ENCODE measurements at places on chromosomes 2 and 18. TPM values are rescaled to one million over a fixed set of nuclear protein-coding genes. Genes with fewer than 3 reads are reported as not detected.

GRCh38 chr2:29130295-29130694 lies 15.1 kb downstream of the CLIP4 start:
- DNase-seq: peak; percentile 86

DNA sequence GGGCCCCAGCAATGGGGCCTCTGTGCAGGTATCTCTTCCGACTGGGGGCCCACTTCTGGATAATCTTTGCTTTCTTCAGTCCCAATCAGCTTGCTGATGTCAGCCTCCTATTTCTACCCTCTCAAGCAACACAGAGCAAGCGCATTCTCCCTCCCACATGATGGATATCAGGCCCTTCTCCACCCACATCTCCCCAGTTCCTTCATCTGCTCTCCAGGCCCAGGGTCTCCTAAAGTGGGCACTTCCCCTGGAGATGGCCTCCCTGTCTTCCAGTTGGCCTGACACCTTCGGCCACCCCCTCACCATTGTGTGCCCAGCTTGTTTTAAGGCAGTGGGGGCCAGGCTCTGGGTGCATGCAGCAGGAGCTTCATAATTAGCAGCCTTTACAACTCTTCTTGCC lies 96.6 kb upstream of the MCFD2 start:
- DNase-seq: no peak

DNA sequence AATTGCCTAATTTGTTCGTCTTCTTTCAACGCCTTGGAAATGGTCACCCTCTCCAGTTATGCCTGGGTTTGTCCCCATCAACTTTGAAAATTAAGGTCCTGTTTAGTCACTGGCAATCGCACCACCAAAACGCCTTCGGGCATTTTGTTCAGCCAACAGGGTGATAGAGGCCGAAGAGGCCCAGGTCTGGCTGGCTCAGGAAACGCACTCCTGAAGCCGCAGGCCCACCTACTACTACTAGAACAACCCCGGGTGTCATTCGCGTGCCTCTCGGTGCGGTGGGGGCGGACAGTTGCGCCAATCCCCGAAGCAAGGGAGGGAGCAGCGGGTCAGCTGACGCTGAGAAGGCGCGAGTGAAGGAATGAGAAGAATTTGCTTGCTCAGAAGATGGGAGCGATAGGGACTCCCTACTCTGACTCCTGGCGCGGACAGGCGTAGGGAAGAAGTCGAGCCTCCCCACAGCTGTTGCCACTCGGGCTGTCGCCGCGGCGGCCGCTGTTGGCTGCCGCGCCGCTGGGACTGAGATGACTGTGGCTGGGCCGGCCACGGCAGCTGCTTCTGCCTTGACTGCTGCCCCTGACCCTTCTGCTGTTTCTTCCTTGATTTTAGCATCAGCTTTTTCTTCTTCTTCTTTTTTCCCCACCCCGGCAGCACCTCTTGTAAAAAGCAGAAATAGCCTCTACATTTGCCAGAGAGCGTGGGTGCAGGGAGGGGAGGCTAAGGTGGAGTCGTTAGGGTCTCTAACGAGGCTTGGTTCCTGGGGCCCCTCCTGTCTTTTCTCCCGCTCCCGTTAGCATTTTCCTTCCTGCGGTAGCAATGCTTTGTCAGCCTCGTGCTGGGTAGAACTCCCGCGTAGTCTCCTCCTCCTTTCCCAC lies 387.6 kb downstream of the FIGN start:
- DNase-seq: peak; percentile 96

- no peak for DNase-seq
These were observed 166.3 kb upstream of the HDAC4 start for GRCh38 chr2:239566995-239567568.

DNA sequence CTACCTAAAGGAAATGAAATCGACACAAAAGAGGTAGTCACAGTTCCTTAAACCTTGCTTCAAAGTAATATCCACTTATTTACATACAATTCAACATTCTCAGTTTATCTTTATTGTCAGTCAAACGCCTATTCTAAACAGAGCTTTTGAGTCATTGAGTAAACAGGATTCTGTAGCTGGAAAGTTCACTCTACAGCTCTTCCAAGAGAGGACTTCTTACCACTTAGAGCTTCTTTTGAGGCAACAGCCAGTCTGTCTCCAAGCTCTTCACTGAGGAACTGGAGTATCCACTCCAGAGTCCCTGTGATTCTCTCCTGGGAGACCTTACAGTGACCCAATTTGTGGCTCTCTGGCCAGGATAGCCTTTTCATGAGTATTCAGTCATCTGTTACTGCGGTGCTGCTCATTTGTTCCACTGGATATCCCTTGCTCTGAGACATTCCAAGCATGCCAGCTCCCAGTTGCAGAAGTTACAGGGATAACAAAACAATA lies 210.9 kb upstream of the OSR1 start:
- no peak for DNase-seq

GRCh38 chr2:48601349-48601748 lies 16.3 kb upstream of the GTF2A1L start:
- peak; percentile 16 for DNase-seq

GRCh38 chr2:146964494-146964893 lies 880.3 kb upstream of the ACVR2A start:
- DNase-seq: no peak

DNA sequence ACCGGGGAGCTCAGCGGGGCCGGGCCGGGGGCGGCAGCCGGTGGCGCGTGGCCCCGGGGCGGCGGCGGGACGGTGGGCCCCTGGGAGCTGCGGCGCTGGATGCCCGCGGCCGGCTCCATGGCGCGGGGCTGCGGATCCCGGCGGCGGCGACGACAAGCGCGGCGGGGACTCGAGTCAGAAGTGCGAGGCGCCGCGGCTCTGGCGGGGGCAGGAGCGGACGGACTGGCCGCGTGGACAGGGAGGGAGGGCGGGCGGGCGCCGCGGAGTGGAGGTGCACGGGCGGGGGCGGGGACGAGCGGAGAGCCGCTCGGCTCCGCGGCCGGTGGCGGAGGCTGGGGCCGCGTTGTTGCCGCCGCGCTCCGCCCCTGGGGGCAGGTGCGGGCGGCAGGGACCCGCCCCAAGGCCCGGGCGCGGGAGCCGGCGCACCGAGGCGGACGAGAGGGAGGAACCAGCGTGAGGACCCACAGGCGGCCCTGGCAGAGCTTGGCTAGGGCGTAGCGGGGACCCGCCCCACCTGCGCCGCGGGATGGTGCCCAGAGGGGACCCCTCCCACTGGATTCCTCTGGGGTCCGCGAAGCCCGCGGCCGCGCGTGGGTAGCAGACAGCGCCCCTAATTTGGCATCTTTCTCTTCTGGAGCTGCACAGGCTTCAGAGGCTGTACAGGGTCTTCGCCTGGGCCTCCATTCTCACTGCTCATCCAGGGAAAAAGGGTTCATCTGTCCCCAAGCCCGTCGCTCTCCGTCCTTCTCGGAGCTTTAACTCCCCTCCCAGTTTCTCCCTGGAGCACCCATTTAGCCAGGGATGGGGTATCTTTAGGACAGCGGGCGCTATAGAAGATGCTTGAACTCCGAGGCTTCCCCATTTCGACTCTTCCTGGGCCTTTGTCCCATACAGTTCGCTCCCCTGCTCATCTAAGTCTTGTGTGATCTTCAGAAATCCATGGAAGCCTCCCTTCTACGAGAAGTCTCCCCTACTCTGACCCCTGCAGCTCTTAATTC lies at the start of gene TMEM163:
Gene TMEM163, minus strand, starts transcription at position 184 of the 998 bp plus-strand sequence.
- no peak for DNase-seq

DNA sequence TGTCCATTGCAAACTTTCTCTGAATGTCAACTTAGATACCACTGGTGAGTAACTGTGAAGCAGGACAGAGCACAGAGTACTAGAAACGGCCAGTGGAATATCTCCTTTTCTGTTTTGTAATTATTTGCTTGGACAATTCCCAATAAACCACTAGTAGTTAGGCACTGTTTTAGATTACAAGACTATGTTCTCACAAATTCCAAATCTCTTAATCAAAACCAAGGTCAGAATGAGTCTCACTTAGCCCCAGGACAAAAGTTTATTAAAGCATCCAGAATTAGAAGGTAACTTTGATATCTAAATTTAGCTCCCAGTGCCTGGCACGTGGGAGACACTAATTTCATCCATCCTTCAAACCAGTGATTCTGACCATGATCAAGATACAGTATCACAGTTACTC lies 89.0 kb downstream of the ZNF521 start:
- DNase-seq: no peak

- DNase-seq: no peak
These were observed 163.1 kb downstream of the CCDC178 start for GRCh38 chr18:33277431-33277830.

DNA sequence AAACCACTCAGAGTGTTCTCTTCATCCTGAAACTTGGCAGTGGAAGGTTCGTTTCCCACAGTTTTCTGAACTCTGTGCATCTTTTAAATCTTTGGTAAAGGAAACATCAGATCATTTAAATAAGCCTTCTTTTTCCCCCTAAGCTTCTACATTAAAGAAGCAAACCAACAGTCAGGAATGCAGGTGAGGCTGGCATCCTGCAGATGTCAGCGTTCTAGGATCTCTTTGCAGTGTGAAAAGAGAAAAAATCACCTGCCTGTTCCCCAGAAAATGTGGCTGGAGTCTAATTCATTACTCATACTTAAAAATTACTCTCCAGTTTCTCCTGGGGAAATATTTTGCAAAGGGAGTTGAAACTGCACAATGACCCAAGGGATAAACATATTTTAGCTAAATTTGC lies 64.5 kb upstream of the ZCCHC2 start:
- no peak for DNase-seq

The BOLL gene
- total RNA-seq: not detected

- DNase-seq: no peak
These were observed 82.6 kb downstream of the MTA3 start for GRCh38 chr2:42651057-42651456.

DNA sequence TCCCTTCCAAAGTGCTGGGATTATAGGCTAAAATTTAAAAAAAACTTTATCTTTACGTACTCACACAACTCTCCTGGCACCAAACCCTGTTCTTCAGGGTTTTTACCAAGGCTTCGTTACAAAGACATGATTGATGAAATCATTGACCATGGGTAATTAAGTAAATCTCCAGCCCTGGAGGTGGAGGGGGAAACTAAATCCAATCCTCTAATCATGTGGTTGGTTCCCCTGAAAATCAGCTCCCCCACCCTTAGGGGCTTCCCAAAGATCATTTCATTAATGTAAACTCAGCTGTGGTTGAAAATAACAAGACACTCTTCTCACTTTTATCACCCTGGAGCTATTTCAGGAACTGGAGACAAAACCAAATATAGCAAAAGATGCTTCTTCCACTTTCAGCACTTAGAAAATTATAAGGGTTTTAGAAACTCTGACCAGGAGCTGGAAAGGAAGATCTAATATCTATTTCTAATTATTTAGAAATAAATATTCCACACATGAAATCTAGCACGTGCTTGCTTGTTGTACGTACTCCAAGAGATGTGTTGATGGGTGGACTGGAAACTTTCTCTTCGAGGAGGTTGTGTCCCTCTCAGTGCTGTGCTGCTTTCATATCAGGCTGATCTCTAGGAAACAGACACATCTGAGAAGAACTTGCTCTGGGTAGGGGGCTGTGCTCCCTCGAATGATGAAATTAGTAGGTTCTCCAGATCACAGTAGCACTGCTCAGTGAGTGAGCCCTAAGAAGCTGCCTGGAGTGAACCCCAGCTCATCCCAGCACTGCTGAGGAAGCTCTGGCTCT lies 67.2 kb downstream of the SMAD4 start:
- no peak for DNase-seq

- DNase-seq: no peak
These were observed 1218.5 kb downstream of the SUCLG1 start for GRCh38 chr2:83240611-83241010.

- no peak for DNase-seq
These were observed 105.3 kb upstream of the SIX3 start for GRCh38 chr2:44836174-44836573.

The SP140 gene
- not detected for total RNA-seq

- no peak for DNase-seq
These were observed at the start of gene POMC for GRCh38 chr2:25168256-25169072. Gene POMC (minus strand): TSS chr2:25168580. CDS start chr2:25164772, 3,808 bp downstream.

DNA sequence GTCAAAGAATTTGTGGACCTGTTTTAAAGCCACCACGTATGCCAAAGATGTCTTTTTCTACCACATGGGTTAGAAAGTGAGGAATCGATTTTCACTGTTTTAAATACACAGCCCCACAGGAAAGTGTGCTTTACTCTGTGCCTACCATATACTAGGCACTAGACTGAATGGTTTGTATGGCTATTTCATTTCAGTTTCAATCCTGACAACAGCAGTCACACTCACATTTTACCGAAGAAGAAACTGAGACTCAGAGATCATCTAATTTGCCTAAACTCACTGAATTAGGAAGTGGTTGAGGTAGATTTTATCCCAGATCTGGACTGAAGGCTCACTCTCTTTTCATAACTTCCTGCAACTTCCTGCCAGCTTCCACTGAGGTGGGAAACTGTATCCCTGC lies 176.4 kb downstream of the ALK start:
- no peak for DNase-seq

The UGT1A4 gene
- total RNA-seq: 0.04 TPM

DNA sequence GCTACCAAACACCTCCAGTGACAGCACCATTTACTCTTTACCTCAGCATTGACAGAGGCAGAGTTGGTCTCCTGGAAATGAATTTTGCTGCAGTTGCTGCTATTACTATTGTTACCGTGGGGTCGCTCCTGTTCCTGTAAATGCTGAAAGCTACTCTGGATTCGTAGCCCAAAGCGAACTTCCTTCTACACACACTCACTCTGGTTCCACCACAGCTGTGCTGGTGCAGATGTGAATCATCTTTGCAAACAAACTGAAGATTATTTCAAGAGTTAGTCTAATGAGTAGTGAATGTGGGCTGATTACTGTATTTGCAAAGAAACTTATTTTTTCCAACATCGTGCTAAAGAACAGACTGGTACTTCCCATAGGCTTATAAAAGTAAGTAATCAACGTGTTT lies 304.0 kb downstream of the LPIN1 start:
- DNase-seq: peak; percentile 86

GRCh38 chr18:51168960-51169662 lies 28.4 kb downstream of the MEX3C start:
- DNase-seq: no peak

The SERPINB5 gene
- total RNA-seq: not detected

- peak; percentile 40 for DNase-seq
These were observed 128.8 kb upstream of the TRIB2 start for GRCh38 chr2:12587729-12588522.

The PLCL1 gene
- total RNA-seq: 0.31 TPM

- peak; percentile 22 for DNase-seq
These were observed 39.2 kb downstream of the GNAL start for GRCh38 chr18:11728249-11728648.

- DNase-seq: no peak
These were observed 563 bp upstream of the GMCL1 start for GRCh38 chr2:69828938-69829255.

DNA sequence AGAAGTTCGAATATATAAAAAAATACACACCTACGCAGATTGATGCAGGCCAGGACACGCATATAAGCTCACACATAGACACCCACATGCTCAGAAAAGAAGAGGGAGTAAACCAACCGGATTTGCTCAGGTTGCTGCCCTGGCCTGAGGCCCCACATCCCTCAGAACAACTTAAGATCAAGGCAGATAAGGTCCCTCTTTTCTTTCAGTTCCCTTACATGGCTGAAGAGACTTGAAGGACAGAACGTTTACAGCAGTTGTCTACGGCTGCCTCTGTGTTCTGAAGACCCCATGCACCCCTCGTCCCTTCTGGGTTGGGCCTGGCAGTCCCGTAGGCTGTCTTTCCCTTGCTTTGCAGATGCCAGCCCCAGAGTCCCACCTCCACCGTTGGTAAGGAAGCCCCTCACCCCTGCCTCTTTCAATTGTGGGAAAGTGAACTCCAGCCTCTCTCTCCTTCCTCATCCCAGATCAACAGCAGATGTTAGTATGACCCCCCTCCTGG lies 4.3 kb upstream of the NAGK start:
- DNase-seq: no peak

All from H4 (cell line).